ENCODE measurements at places on chromosomes 5 and 9.

GRCh38 chr9:3868466-3868865 is 342.7 kb upstream of the RFX3 start:
- no peak for DNase-seq

DNA sequence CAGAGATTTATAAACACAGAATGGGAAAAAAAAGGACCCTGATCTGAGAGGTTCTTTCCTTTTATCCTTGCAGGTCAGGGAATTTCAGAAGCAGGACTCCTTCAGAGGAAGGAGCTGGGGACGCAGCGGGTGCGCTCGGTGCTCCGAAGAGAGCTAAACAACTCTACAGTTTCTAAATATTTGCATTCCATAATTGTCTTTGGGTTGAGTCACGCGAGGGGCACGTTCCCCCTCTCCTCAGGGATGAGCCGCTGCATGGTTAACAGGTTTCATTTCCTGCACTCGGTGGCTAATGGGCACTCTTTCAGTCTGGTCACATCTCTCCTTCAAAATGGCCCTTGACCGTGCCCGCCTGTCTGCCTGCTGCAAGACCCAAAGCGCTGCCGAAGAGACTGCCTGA is 165.0 kb upstream of the HMHB1 start:
- DNase-seq, result peak; percentile 82

DNA sequence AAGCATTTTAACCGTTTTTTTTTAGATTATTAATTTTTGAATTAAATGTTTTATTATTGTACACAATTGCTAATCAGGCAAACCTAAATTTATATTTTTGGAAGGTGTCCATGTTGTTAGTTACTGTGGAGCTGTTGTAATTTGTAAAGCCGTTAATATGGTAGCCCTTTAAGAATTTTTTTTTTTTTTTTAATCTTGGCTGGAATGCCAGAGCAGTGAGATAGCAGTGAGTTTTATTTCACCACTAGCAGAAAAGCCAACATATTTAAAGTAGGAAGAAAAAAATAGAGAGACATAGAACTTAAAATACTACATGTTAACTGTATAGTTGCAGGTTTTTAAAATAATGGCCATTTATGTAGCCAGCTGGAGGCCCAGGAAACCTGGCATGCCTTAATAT is 35.3 kb upstream of the RNF20 start:
- DNase-seq, result no peak

- no peak for DNase-seq
Observed at GRCh38 chr9:106947106-106947900, 84.3 kb downstream of the ZNF462 start.

DNA sequence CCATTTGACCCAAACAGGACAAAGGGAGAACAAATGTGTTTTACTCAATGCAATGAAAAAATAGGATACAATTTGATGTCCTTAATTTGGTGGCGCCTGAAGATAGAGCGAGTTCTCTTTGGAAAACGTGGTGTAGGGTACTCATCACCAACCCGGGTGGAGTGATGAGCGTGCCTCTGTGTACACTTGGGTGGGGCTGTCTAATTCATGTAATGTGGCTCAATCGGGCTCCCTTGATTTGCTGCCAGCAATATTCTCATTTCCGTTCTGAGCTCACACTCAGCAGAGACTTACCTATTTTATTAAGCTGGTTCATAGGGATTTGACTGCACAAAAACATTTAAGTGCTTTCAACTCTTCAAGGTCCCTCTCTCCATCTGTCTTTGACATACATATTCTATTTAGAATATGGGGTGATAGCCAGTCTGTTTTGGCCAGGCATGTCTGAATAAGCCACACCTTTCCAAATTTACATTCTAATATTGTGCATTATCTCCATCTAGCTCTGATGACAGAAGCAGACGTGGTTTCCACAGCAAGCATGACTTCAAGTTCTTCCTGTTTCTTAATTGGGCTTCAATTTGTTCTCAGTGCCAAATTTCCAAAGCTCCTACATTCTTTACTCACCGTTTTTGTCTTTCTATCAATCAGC is 162.5 kb downstream of the IRX2 start:
- DNase-seq, result no peak

DNA sequence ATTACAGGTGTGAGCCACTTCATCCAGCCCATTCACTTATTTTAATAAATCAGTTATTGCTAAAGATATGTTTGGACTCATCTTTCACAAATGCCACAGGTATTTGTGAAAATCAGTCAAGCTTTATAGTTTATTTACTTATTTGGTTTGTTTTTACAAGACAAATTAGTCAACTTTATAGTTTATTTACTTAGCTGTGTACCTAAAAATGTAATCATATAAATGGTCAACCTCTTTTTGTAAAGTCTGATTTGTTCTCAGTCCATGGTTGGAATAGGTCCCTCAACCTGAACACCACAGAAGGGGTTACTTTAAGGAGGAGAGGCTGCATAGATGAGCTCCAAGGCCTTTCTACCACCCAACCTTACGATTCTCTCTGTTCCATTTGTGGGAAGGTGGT is 80.2 kb downstream of the GNAQ start:
- no peak for DNase-seq

GRCh38 chr5:99305045-99305580 is 376.3 kb upstream of the CHD1 start:
- DNase-seq, result peak; percentile 51

GRCh38 chr9:69675563-69675962 is 3.4 kb upstream of the APBA1 start:
- peak; percentile 35 for DNase-seq

DNA sequence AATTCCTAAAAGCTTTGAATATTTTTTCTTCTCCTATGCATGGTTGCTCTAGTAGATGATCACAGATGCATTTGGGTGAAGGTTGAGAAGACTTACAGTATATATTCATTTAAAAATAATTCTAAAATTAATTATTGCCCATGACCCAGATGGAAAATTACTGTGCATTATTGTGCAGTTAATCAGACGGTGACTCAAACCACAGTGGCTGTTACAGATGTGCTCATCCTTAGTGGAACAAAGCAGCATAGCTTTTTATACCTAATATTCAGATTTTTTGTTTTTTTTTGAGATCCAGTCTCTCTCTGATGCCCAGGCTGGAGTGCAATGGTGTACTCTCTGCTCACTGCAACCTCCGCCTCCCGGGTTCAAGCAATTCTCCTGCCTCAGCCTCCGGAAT is 10.7 kb downstream of the OR2V1 start:
- no peak for DNase-seq

DNA sequence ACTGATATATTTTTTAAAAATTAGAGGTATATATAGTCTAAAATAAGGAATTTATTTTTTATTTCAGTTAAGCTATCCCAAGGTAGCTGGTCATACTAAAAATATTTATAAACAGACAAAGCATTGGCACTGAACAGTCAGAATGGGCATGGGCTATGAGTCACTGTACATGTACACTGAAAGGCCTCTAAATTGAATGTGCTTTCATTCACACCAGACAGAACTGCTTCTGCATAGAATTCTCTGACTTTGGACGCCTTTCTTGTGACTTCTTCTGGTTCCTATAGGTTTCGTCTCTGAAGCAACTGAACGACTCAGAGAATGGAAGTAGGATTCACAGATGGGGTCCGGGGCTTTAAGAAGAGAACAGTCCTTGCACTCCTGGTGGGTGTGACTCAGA is 394.8 kb upstream of the MEF2C start:
- no peak for DNase-seq

GRCh38 chr5:1212881-1213280 is 11.5 kb downstream of the SLC6A19 start:
- no peak for DNase-seq

- no peak for DNase-seq
Observed at GRCh38 chr9:136411378-136411777, 920 bp downstream of the PMPCA start.

GRCh38 chr5:36658038-36658756 is 51.8 kb downstream of the SLC1A3 start:
- no peak for DNase-seq

GRCh38 chr5:119752921-119753886 is 123.8 kb downstream of the FAM170A start:
- peak; percentile 26 for DNase-seq

GRCh38 chr5:63456279-63456678 is 506.0 kb downstream of the HTR1A start:
- peak; percentile 27 for DNase-seq

DNA sequence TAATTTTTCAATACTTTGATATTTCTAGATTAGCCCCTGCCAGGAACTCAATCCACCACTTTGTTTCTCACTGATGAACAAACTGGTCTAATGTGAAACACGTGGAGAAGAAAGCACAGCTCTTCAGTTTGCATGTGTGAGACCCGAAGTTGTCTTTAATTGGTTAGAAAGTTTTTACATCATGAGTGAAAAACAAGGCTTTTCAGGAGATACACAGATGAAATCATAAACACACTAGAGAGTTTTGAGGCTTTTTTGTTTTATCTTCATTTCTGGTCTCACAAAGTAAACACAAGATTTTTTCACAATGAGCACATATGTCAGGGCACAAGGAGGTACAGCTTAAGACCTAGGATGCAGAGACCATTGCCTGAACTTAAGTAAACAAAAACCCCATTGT is 84.5 kb upstream of the MOCS2 start:
- DNase-seq, result no peak

- no peak for DNase-seq
Observed at GRCh38 chr9:104879555-104880309, 48.2 kb downstream of the ABCA1 start.

DNA sequence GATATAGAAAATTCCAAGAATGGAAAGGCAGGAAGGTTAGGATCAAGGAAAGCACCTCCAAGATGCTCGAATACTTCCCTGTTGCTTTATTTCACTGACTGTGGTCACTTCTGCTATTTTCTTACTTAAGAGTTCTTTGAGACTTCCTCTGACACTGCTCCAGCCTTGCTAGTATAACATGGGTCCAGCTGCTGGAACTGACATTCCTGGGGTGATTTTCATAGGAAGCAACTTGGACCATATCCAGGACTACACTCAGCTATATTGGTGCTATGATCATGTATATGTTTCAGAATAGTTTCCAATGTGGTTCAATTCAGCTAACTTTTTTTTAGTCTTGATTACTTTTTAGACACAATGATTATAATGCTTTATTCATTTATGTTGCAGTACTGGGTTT is 81.6 kb upstream of the CKMT2 start:
- no peak for DNase-seq

- DNase-seq, result no peak
Observed at GRCh38 chr9:125413579-125413978, 152.0 kb downstream of the GAPVD1 start.

- DNase-seq, result no peak
Observed at GRCh38 chr9:137411645-137412380, 11.1 kb downstream of the EXD3 start.

DNA sequence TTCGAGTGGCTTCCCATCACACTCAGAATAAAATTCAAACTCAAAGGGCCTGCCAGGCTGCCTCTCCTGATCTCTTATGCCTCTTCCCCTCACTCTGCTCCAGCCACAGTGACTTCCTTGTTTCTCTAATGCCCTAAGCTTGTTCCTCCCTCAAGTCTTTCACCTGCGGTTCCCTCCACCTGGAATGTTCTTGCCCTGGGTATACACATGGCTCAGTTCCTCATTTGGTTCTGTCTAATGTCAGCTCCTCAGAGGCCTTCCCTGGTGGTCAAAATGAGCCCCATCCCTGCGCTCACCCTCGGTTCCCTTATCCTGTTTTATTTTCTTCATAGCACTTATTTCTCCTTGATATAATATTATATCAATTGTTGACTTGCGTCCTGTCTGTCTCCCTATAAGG is 12.7 kb upstream of the CYSTM1 start:
- DNase-seq, result no peak

GRCh38 chr5:157596487-157596886 is 20.9 kb upstream of the ADAM19 start:
- DNase-seq, result no peak

GRCh38 chr5:146836226-146836842 is 42.2 kb downstream of the PPP2R2B start:
- no peak for DNase-seq

- no peak for DNase-seq
Observed at GRCh38 chr9:131447148-131447547, 53.3 kb downstream of the PRRC2B start.

DNA sequence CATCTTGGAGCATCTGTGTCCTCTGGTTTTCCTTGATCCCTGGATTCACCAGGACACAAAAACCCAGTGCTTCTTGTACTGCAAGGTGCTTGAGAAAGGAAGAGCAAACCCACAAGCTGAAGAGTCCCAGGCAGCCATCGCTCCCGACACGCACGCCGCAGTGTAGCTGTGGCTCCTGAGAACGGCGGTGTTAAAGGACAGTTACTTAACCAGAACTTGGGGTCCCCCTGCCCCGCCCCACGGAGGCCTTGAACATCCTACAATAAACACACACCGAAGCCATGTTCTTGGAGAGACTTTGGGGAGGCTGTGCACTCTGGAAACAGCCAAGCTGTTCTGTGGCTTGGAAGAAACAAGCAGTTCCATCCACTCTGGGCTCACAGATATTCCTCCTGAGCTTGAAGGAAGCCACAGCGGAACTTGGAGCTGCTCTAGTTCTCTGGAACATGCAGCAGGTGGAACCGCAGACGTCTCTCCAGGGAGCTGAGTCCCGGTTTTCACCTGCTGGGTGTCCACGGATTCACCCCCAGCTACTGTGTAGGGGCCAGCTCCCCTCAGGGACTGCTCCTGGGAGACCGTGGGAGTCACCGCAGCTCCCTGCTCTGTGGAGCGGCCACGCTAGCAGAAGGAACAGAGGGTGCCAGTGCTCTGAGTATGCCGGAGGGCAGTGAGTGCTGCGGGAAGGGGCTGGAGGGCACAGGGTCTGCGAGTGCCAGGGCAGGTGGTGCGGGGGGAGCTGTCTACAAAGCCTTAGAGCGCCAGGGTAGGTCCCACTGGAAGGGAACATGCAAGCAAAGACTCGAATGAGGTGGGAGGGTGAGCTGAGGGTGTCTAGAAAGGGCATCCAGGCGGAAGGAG is 107.3 kb downstream of the ADAMTS2 start:
- no peak for DNase-seq

DNA sequence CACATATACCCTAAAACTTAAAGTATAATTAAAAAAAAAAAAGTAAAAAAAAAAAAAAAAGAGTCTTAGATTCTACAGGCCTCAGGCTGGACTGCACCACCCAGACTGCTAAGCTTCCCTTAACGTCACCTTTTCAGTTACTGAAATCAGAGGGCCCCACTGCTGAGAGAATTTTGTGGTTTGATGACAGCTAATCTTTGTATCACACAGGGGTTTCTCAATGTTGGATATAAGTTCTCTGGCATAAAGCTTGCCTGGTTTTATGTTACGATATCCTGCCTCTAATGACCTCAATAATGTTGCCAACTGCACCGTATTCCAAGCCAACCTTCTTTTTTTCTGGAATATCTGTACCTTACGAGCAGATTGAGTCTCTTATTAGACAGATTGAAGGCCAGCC is 43.1 kb upstream of the C6 start:
- DNase-seq, result no peak

- DNase-seq, result peak; percentile 65
Observed at GRCh38 chr5:67010684-67011409, 185.8 kb downstream of the CD180 start.
